ENCODE measurements at places on chromosomes 7 and 10.

- DNase-seq = no peak
Observed at GRCh38 chr10:120657371-120657770, 193.8 kb upstream of the WDR11 start.

GRCh38 chr10:95408148-95408960, 117.6 kb upstream of the PDLIM1 start:
- no peak for DNase-seq

GRCh38 chr10:124063750-124064603, 29.4 kb downstream of the CHST15 start:
- DNase-seq = no peak

GRCh38 chr10:117461766-117462423, 80.7 kb upstream of the EMX2 start:
- DNase-seq = no peak

- no peak for DNase-seq
Observed at GRCh38 chr7:43166686-43167085, 54.2 kb downstream of the HECW1 start.

- no peak for DNase-seq
Observed at GRCh38 chr7:84091318-84091717, 103.3 kb downstream of the SEMA3A start.

DNA sequence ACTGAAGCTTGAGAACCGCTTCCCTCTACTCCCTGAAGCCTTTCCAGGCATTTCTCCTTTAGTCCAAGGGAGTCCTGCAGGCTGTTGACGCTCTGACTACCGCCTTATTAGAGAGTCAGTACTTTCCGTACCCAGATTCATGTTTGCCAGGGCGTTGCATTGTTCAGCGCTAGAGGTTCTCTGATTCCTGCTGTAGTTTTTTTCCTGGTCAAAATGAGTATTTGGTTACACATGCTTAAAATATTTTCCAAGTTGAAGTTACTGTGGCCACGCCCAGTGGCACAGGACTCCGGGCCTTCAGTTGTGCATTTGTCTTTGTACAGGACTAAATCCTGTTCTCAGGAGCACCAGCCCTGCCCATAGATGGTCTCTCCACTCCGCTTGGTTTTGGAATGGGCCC, 7.9 kb downstream of the MTURN start:
- DNase-seq = no peak

- no peak for DNase-seq
Observed at GRCh38 chr7:158917818-158918217, 61.5 kb downstream of the DYNC2I1 start.

- no peak for DNase-seq
Observed at GRCh38 chr7:66359656-66360211, 154.6 kb downstream of the TPST1 start.

GRCh38 chr10:57769298-57769697, 498.4 kb downstream of the IPMK start:
- no peak for DNase-seq

GRCh38 chr7:78420001-78420400, 621.4 kb downstream of the PHTF2 start:
- no peak for DNase-seq

DNA sequence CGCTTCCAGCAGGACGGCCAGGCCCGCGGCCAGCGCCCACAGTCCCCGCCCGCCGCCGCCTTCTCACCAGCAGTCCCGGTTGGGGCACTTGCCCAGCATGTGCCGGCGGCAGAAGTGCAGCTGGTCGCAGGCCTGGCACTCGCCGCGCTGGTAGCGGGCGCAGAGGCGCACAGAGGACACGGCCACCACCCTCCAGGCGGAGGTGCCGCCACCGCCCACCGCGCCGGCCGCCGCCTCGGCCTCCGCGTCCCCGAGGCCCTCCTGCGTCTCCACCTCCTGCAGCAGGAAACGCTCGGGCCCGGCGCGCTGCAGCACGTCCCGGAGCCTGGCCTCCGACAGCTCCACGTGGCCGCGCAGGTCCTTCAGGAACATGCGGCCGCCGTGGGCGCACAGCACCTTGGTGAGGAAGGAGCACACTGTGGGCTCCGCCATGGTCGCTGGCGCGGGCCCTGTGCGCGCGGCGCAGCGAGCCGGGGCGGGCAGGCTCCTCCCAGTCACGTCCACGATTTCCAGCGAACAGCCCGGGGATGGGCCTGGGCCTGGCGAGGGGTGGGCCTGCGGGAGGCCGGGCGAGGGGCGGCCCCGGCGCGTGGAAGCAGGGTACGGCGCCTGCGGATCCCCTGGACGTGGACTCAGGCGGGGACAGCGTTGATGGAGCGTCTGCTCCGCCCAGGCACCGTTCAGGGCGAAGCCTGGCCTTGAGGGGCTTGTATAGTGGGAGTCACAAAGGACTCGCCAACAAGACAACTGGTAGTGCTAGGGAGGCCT, at the start of gene ZC3HAV1L:
Gene ZC3HAV1L, minus strand, starts transcription at position 457 of the 768 bp plus-strand sequence. Its CDS starts 25 bp downstream, at position 432.
- DNase-seq = peak; percentile 56

- no peak for DNase-seq
Observed at GRCh38 chr10:2245580-2245979, 508.3 kb upstream of the ADARB2 start.

DNA sequence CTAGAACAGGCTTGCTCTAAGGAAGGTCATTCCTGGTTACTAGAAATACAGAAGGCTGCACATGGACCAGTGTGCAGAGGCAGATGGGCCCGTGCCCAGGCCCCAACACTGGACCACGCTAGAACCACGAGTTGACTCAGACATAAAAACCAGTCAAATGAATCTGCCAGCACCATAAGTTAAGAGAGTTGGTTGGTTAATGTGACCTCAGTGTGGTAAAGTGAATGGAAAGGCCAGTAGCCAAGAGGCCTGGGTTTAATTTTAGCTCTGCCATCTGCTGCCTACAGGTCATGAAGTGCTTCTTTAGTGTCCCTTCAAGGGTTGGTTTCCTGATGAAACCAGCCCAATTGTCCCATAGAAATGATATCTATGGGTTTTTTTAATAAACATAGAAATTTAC, 329.6 kb upstream of the NRP1 start:
- no peak for DNase-seq

DNA sequence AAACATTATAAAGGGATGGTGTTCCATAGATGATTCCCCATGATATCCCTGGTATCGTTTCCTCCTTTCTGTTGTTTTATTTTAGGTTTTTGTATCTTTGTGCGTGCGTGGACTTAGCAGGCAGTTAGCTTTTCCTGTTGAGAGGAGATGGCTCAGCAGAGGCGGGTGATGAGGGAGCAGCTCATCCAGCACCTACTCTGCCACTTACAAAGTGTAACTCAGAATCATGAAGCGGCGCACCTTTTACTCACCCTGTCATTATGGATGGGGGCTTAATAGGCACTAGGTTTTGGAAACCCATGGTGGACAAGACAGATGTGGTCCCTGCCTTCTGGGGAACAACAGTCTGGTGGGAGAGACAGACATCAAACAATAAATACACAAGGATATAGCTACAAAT, 17.1 kb downstream of the FAM241B start:
- DNase-seq = no peak

DNA sequence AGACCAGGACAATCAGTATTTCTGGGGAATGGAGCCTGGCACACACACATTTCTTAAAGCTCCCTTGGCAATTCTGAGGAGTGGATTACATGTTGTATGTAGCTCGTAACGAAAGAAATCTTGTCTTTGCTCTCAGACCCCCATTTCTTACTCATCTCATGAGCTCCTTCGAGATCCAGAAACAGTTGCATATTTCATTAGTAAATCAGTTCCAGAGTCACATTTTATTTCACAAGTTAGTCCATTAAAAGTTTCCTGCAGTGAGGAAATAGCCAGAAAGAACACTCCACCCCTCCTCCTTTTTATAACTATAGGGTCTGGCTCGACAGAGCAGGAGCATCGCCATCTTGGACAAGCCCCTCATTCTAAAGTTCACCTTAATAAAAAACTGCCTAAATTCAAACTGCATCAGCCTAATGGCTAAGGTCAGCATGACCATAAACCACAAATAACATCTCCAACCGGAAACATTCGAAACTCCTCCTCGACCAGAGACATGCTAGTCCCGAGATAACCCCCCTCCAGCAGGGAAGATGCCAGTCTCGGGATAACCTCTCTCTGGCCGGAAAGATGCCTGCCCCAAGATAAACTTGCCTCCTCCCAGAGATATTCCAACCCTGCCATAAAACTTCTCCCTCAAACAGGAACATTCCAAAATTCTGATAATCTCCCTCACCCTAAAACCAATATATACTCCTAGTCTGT, 7.4 kb downstream of the EGFR start:
- no peak for DNase-seq

DNA sequence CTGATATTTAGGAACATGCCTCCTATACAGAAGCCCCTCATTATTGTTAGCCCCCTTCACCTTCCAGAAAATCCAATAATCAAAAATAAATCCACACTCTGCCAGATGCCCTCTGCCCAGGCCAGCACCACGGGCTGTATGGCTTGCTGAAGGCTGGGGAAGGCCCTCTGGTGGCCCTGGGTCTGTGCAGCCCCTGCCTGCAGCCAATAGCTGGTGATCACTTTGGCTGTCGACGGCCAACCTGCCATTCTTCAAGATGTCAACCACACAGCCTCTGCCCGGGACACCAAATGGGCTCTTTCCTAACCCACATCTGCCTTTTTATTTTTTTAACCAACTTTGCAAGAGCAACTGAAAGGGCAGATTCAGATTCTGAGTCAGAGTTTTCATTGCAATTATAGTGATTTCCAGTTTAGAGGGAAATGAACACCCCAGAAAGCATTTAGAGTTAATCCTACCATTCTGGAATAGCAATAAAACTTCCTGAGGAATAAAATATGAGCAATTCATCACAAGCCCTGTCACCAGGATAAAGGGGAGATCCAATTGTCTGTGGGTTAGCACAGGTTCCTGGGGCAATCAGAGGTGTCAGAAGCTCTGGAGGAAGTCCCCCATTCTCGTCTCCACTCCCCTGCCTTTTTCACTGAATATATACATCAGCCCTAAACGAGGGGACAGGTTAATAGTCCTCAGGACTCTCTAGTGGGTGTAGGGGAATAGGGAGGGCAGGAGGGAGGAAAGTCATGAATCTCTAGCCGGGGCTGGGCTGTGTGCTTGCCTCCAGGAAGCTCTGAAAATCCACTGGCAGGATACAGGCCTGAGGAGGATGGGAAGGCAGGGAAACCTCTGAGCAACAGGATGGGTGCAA, 211.3 kb downstream of the GRID1 start:
- DNase-seq = no peak

DNA sequence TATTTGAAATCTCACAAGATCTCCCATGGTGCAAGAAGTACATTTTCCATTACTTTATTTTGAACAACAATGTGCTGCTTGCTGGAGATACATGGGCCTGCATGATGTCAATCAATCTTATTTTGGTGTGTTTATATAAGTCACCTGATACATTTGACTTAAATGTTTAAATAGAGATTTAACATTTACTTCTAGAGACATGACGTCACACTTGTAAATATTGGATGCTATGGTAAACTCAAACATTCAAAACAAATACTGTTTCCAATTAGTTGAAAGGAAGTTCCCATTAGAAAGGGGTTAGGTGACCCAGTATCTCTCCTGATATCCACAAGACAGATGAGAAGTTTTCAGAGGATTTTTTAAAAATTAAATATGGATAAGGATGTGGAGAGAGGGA, 214.5 kb downstream of the NSUN6 start:
- no peak for DNase-seq

DNA sequence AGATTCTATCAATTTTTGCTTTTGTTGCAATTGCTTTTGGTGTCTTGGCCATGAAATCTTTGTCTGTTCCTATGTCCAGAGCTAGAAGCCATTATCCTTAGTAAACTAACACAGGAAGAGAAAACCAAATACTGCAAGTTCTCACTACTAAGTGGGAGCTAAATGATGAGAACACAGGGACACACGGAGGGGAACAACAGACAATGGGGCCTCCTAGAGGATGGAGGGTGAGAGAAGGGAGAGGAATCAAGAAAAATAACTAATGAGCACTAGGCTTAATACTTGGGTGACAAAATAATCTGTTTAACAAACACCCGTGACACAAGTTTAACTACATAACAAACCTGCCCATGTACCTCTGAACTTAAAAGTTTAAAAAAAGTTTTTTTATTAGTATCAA, 78.2 kb downstream of the ANKRD26 start:
- no peak for DNase-seq

DNA sequence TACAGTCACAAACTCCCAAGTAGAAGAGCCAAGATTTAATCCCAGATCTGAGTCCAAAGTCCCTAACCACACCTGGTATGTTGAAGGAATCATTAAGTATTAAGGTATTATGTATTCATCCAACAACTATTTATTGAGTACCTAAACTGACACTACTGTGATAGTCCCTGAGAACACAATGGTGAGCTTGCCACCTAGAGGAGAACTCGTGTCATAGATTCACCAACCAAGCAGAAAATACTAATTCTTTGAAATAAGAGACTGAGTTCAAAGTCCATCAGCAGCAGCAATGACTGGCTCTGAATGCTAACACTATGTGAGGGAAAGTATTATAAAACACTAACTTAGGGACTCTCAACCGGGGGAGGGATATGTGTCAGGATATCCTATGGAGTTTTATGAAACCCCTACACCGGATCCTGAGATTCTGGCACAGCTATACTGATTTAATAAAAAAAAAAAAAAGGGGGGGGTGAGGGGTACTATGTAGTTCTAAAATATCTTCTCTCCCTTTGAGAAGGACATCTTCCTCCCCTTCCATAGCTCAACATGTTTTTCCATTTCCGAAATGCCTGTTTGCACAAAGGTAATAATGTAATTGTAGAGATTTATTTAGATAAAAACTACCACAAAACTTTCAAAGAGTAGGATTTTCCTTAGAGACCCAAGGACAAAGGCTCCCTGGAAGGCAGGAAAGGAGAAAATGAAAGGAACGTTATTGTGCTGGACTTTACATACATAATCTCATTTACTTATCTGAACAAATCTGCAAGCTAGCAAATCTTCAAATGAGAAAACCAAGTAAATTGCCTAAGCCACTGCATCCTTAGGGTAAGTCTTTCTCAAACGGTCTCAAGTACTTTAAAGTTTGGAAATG, 1.6 kb downstream of the NCOA4 start:
- no peak for DNase-seq

- no peak for DNase-seq
Observed at GRCh38 chr7:124171068-124171467, 138.2 kb upstream of the TMEM229A start.

GRCh38 chr7:143958781-143959180, 4.1 kb downstream of the OR2F1 start:
- no peak for DNase-seq

DNA sequence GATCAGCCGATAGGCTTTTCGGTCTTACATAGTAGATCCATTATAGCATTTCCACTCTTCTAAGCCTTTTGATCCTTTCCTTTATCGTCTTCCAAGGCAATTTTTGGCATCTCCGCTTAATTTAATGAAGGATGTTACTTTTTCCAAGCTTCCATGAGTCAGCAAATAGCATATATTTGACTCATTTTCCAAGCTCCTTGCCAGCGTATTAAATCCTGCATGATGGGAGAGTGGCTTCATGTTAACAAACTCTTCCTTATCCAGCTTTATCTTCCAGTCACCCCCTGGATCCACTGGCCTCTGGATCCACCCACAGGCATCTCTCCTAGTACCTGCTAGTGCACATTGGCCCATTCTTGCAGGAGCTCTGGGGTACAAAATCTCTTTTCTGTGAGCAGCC, 13.0 kb downstream of the OR9A2 start:
- no peak for DNase-seq

GRCh38 chr10:61835946-61836887, 65.3 kb upstream of the ARID5B start:
- no peak for DNase-seq
